C1 segment of cervical spinal cord (tissue), 14 donors: ENCODE measurements at places on chromosomes 7 and 10.

- DNase-seq = no peak
Observed at GRCh38 chr10:5094265-5095205, at the start of gene AKR1C3. AKR1C3 (plus strand) TSS chr10:5094414; CDS start chr10:5094445, 31 bp downstream.

- DNase-seq = no peak
Observed at GRCh38 chr7:16416289-16417282, 4.8 kb downstream of the CRPPA start.

GRCh38 chr10:2929480-2930258 lies 137.7 kb upstream of the PFKP start:
- no peak for DNase-seq

DNA sequence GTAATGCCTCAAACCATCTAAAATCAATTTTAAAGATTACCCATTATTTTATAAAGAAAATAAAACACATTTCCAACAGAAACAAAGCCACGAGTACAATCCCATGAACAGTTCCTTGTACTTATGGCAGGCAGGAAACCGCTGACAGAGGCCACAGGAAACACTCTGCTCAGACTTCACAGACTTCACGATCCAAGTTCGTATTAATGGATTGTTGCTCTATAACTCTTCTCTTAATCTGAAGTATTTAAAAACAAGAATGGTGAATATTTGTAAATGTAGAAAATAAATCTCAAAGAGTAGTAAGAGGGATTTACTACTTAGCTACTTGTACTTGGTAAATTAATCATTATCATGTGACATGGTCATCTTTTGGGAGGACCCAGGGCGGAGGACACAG lies 78.3 kb downstream of the SNX10 start:
- DNase-seq = no peak

GRCh38 chr7:26159243-26159642 lies 7.2 kb downstream of the NFE2L3 start:
- no peak for DNase-seq

DNA sequence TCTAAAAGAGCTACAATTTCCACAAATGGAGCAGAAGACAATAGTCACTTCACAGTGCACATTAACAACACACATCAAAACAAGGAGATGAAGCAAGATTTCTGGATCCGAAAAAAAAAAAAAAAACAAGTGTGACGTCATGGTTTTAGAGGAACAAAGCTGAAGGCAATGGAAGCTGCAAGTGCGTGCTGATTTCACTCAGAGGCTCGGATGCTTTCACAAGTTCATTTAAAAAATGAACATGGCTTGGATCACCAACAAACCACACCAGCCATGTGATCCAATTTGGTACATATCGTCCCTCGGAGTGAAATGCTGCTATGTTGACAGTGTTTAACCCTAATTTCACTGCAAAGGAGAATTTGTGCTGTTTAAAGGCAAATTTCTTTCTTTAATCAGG lies 337.0 kb upstream of the PRKCQ start:
- DNase-seq = no peak

- no peak for DNase-seq
Observed at GRCh38 chr7:151403764-151404163, 6.1 kb downstream of the WDR86 start.

- no peak for DNase-seq
Observed at GRCh38 chr7:149666360-149666945, 106.9 kb downstream of the ZNF467 start.

DNA sequence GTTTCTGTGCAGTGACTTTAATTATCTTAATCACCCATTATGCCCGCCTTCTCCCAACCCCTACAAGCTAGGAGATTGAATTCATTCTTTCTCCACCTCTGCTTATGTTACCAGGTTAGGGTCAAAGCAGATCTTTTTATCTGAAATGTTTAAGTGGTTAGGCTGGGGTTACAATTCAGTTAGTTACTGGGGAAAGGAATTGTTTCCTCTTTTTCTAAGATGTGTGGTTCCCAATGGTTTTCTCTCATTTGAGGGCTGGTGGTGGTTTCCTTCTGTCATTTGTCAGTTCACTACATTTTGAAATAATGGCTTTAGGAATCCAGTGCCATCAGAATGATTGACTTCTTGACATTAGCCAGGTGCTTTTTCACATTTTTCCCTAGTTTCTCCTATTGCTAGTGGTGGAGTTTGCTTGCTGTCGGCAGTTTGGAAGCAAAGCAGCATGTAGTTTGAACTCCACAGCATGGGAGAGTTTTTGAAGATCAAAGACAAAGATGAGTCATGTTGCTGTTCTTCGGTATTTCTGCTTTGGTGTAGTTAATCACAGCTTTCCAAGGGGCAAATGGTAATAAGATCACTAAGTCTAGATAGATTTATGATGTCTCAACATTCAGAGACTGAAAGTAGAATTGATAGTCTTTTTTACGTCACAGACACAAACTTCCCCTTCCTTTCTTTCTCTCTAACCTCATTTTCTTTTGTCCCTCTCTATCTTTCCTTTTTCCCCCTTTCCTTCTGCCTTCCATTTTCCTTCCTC lies 168.2 kb downstream of the SND1 start:
- no peak for DNase-seq

- no peak for DNase-seq
Observed at GRCh38 chr10:90319188-90319914, 538.5 kb downstream of the HTR7 start.

DNA sequence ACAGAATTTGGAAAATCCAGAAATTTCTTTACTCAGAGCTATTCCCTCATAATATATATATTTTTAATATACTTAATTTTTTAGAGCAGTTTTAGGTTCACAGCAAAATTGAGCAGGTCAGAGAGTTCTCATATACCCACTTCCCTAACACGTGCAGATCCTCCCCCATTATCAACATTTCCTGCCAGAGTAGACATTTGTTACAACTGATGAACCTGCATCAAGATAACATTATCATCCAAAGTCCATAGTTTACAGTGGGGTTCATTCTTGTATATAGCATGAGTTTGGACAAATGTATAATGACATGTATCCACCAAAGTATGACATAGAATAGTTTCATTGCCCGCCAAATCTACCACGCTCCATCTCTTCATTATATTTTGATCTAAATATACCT lies 170.0 kb downstream of the PTEN start:
- no peak for DNase-seq

DNA sequence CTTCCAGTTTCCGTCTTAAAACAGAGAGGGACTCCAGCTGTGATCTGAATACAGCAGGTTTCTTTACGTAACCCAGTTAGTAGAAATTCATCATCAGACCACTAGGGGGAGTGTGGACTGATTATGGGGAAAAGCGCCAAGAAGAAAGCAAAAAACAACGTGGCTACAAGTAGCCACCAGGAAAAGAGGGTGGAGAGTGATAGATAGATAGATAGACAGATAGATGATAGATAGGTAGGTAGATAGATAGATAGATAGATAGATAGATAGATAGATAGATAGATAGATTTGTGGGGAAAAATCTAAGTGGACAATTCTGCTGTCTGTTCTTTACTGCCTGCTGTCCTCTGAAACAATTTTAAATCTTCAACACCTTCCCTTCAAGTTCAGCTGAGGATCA lies 12.7 kb upstream of the AKR1B10 start:
- DNase-seq = no peak

DNA sequence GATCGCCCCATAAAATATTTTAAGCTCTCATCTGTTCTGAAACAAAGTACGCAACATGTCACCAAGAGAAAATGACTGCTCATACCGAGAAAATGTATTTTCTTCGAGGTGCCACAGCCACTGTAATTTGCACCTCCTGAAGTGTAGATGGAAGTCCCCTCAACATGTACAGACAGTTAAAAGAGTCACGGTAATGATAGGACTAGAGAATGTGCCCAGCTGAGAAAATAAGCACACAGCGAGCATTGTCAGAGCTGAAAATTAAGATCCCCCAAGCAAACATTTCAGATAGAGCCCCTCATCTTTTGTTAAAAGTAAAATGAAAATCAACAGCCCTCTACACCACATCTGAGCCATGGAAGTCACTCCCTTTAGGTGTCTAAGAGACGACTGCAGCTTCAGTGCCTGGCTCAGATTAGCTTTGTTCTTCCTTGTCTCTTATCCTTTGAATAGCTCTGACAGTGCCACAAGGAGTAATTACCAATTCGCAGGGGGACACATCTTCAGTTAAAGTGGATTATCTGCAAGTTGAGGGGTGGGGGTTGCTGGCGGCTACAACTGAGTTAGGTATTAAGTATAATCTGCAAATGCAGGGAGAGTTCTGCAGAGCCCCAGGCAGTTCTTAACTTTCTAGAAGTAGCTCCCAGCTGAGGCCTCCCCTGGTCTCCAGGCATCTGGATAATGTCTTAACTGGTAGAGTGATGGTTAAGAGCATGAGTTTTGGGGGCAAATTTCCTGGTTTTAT lies 222.7 kb upstream of the C7orf33 start:
- DNase-seq = no peak

GRCh38 chr10:42929993-42930392 lies 146.9 kb upstream of the RET start:
- no peak for DNase-seq

GRCh38 chr10:116427671-116428070 lies at the start of gene PNLIPRP3:
PNLIPRP3 (plus strand) TSS chr10:116427847; CDS start chr10:116428013, 166 bp downstream.
- DNase-seq = no peak

DNA sequence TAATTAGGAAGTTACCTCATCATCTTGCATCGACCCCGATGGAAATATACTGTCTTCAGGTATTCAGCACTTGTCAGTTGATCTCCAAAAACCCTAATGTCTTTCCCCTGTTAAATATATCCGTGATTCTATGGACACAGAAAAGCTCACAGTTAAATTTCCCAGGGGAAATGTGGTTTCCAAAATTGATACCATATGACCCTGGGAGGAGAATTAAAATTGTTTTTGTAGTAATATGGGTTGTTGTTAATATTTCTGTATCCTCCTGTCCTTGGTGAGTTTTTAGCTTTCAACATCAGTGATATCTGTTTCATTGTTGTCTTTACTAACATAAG lies 132.1 kb downstream of the CELF2 start:
- no peak for DNase-seq

- no peak for DNase-seq
Observed at GRCh38 chr7:75967487-75967997, 26.9 kb downstream of the TMEM120A start.

GRCh38 chr10:123796736-123797135 lies 94.9 kb downstream of the CPXM2 start:
- no peak for DNase-seq

- no peak for DNase-seq
Observed at GRCh38 chr7:1100386-1100785, 12.5 kb downstream of the GPER1 start.

DNA sequence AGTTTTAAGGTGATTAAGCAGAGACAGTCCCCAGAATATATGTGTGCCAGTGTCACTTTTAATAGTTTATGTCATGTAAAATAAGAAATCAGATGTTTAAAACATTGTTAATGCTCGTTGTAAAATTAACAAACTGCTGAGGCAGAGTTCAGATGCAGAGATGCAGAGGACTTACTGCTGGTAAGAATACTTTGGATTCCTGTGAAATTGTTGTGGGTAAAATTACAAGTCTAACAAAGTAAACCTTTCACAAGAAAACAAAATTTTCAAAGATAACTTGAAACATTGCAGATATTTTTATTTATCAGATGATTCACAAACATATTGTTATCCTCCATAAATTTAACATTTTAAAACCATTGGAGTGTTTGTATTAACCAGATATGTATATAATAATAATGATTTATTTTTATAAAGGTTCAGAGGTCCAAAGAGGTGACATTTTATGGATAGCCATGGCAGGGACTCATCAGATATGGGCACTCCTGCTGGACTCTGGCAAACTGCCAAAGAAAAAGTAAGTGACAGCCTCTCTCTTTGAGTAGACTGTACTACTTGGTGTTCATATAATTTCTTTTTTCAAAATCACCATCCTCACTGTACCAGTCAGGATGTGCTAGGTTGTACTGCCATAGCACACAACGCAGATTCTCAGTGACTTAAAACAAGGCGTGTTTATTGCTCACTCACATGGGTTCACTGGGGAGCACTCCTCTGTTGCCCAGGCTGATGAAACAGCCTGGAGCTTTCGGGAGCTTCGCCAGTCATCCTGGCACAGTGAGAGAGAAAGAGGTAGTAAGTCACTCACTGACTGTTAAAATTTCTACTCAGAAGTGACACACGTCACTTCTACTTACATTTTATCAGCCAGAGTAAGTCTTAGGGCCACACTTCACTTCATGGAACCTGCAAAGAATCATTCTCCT lies 43.5 kb downstream of the NHLRC2 start:
- no peak for DNase-seq

DNA sequence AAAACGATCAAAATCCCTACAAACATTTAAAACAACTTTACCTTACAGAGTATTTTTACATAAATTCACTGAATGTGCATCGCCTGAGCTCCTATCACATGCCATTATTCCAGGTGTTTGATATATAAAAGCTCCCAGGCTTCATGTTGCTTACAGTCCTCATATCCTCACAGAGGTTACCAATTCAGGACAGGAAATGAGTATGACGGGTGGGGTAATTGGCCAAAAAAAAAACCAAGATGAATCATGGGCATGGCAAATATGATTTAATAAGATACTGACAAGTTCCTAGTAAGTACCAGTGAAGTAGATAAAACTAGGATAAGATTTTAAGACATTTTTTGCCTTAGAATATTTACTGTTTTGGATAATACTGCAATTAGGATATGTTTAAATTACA lies 135.8 kb downstream of the KMT2E start:
- DNase-seq = no peak

GRCh38 chr7:128352636-128353035 lies 8.9 kb downstream of the PRRT4 start:
- DNase-seq = no peak

DNA sequence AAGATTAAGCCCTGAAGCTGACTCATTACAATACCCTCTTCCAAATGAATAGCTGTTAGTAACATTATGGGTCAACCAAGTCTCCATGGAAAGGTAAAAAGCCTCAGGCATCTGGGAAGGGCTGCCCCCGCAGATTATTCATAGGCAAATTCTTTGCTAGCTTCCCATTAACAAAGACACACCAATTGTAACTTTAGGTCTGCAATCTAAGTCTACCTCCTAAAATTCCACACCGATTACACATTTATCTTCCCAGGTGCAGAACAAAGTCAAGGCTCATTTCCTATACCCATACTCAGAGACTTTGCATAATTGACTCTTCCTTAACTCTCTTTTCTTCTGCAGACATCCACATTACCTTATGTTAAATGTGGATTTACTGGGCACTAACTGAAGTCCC lies 826.3 kb upstream of the MBL2 start:
- DNase-seq = no peak

- no peak for DNase-seq
Observed at GRCh38 chr7:5330288-5330687, 47.5 kb downstream of the SLC29A4 start.

- DNase-seq = no peak
Observed at GRCh38 chr7:96052860-96053470, 268.9 kb downstream of the SLC25A13 start.

DNA sequence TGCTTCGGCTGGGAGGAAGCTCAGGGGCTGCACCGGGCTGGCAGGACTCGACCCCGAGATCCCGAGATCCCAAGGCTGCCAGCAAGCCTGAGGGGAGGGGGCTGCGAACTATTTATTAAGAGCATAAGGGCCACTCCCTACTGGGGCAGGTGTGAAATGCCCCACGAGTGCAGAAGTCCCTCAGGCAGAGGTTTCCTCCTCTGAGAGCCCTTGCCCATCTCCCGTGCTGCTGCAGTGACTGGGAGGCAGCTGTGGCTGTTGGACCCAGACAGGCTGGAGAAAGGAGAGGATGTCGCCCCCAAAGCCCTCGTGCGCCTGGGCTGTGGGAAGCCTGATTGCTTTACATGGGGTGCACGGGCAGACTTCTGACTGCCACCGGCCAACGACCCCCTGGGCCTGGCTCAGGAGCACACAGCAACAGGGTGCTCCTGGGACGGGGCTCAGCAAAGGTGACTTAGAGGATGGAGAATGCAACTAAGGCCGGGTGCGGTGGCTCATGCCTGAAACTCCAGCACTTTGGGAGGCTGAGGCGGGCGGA lies 39.8 kb downstream of the RGS10 start:
- DNase-seq = no peak

GRCh38 chr10:74548676-74549075 lies 277.7 kb upstream of the KAT6B start:
- no peak for DNase-seq
